ENCODE measurements at places on chromosomes 7 and 10.

- peak; percentile 85 for DNase-seq
Measured at GRCh38 chr7:55977831-55978230, 13.4 kb downstream of the NIPSNAP2 start.

DNA sequence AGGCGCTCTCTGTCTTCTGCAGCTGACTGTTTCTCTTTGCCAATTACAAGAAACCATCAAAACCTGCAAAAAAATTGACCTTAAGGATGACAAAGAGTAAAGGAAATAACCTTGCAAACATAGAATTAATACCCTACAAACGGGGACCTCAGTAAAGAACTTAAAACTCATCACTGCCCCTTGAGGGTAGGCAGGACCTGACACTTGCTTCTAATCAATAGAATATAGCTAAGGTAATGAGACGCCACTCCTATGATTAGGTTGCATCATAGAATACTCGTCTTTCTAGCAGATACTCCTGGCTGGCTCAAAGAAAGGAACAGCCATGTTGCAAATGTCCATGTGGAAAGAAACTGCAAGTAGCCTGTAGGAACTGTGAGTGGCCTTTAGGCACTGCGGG, 140.0 kb downstream of the XPNPEP1 start:
- DNase-seq: no peak

- no peak for DNase-seq
Measured at GRCh38 chr10:121990015-121990677, 1.2 kb downstream of the TACC2 start.

GRCh38 chr7:26183545-26184280, 16.8 kb downstream of the HNRNPA2B1 start:
- no peak for DNase-seq

- no peak for DNase-seq
Measured at GRCh38 chr7:33757050-33757449, 148.3 kb upstream of the BMPER start.

- DNase-seq: no peak
Measured at GRCh38 chr10:80416479-80417098, 8.2 kb downstream of the PRXL2A start.

- DNase-seq: no peak
Measured at GRCh38 chr10:62183857-62184795, 84.5 kb downstream of the RTKN2 start.

DNA sequence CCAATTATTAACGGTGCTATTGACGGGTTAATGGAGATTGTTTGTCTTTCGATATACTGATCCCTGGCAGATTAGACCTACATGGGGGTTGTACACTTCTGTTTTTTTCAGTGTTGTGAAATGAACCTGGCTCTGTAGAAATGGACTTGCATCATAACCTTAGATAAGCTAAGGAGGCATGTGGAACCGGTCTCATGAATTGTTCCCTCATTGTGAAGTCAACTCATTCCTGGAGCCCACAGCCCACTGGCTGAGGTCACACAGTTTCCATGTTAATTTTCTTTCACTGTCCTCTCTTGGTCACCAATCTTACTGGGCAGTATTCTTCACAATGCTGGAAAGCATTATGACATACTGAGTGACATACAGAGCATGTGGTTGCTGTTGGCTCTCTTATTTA, 202.8 kb downstream of the BMPER start:
- DNase-seq: no peak

- DNase-seq: no peak
Measured at GRCh38 chr7:70336536-70336935, 738.3 kb downstream of the AUTS2 start.

DNA sequence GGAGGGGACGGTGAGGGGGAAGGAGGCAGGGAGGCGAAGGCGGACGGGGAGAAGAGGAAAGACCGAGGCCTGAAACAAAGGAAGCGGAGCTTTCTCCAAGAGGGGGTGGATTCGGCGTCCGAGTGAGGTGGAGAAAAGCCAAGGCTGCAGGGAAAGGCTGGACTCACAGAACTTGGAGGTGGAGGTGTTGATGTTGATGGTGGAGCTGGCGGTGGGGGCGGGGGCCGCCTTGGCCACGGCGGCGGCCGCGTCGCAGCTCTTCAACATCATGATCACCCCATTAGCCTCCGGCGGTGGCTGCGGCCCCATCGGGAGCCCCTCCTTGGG, 578 bp downstream of the CACUL1 start:
- peak; percentile 8 for DNase-seq

GRCh38 chr7:151481650-151482505, 37.8 kb downstream of the RHEB start:
- no peak for DNase-seq

GRCh38 chr7:38020121-38020785, 99.8 kb downstream of the EPDR1 start:
- DNase-seq: no peak

DNA sequence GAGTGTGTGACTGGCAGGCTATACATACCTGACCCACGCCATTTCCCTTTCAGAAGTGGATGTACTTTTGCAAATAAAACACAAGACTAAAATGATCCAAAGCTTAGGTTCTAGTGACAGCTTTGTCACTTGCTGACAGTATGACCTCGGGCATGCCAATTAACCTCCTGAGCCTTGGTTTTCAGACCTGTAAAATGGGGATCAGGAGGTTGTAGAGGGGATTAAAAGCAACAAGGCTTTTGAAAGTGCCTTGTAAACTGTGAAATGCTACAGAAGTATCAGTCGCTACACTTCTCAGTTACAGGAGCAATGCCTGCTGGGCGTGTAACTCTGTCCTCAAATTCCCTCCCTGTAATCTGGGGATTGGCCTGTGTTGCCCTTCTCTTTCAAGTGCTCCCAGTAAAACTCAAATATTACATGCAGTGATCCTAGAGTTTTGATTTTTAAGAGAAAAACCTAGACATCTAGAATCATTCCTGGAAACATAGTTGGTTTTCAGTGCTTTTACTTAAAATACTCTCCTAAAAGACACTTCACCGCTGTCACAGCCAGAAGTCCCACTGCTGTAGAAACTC, 8.8 kb upstream of the GRB10 start:
- no peak for DNase-seq

- no peak for DNase-seq
Measured at GRCh38 chr7:68276725-68277124, 1280.1 kb downstream of the TYW1 start.

DNA sequence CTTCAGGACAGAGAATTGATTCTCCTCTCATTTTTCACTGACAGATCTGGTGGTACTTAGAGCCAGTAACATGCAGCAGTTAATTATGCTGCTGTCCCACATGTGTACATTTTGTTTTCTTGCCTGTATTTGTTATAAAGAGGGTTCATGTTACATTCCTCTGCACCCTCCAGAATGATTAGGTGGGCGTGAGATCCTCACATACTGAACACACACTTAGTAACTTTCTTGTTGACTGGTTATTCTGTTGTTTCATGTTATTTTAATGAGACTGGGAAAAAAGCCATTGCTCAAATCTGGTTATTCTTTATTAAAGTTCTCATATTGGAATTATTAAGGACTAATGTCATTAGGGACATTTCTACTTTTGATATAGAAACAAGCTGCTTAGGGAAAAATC, 409.1 kb downstream of the SDK1 start:
- no peak for DNase-seq

GRCh38 chr7:96674565-96674964, 35.1 kb downstream of the SEM1 start:
- DNase-seq: no peak

DNA sequence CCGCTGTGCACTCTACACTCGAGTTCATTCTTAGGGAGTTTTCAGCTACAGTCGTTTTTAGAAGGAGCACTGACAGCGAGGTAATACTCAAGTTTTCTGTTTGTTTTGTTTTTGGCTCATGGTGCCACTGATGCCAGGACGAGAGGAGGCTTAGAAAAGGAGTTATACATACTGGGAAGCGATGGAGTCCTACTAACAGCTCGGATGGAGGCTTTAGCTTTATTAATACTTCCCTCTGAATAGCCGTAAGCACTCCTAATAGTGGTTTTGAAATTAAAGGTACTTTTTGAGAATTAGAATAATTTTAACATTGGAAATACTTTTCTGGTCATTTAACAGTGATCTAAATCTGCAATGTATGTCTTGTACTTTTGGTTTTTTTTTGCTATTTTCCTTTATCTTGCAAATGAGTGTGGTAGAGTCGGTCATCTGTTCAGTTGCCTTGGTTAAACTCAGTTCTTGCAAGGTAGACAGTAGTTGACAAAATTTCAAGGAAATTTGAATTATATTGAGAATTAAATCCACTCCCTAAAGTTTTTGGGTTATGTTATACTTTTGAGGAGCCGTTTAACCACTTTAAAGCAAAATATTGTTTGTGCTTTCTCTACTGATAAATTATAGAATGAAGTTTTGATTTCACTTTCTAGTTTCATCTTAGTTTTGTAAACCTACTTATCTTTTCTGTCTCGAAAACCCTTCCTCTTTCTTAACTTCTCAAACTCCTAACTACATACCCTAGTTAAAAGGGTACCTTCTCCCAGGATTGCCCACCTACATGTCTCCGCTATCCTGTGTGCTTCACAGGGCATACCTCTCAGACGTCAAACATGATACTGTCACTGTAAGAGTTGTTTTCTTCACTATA, 1.5 kb downstream of the HBP1 start:
- DNase-seq: no peak

GRCh38 chr7:22582863-22583622, 83.1 kb upstream of the STEAP1B start:
- DNase-seq: no peak

DNA sequence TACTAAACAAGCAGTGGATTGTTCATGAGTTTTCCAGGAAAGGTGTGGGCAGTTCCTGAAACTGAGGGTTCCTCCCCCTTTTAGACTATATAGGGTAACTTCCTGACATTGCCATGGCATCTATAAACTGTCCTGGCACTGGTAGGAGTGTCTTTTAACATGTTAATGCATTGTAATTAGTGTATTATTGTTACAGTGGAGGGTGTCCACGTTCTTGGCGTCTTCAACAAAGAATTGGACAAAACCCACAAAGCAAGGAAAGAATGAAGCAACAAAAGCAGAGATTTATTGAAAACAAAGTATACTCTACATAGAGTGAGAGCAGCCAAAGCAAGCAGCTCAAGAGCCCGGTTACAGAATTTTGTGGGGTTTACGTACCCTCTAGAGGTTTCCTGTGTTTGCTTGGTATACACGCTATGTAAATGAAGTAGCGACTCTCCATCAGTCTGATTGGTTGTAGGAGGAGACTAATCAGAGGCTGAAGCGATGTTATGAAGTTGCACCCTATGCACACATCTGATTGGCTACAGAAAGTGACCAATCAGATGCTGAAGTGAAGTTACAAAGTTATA, 175.2 kb downstream of the NSUN6 start:
- no peak for DNase-seq

- no peak for DNase-seq
Measured at GRCh38 chr10:6023661-6024333, 38.4 kb downstream of the IL2RA start.

GRCh38 chr7:41695661-41696322, 7.1 kb downstream of the INHBA start:
- DNase-seq: no peak

DNA sequence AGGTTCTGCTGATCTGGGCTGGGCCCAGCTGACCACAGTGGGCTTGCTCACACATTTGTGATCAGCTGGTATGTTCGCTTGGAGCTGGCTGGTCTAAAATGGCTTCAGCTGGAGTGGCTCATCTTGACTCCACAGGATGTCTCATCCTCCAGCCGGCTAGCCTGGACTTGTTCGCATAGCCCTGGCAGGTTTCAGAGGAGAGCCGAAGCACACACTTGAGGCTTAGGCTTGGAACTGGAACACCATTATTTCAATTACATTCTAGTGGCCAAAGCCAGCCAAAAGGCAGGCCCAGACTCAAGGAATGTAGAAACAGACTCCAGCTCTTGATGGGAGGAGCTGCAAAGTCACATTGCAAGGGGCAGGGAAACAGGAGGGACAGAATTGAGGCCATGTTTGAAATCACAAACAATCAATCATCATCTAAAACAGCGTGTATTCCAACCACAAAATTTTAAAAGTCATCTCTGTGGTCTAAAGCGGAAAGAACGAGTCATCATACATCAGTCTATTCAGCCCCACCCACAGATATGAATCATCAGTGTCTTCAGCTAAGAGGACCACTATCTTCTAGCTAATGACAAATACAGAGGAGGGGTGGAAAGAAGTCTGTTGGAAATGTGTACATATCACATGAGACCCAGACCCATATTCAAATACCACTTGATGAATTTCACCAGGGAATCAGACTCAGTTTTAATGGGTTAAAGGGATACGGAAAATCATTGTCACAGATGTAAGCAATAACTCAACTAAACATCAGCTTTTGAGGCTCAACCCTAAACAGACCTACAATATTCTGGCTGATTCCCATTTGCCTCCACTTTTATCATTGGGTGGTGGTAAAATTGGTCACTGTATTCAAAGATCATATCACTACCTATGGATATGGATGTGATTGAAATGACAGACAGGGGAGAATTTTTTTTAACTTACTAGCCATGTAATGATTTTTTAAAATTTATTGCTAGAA, 139.0 kb upstream of the MKLN1 start:
- no peak for DNase-seq

DNA sequence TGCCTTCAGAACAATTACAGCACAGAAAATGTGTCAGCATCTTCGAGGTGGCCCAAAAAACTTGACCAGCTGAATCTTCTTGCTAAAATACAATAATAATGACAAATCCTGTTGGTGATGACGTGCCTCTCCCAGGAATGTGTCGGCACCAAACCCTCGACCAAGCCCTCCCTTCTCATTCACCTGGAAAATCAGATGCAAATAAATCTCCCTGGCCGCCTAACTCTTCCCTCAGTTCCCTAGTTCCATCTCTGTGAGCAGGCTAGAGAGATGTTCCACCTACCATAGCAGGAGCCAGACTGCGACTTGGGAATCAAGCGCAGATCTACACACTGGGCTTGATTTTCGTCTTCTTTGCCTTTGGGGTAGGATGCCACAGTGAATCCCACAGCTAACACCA, 4.1 kb downstream of the PRSS1 start:
- no peak for DNase-seq

- DNase-seq: no peak
Measured at GRCh38 chr7:11078247-11078834, 104.7 kb downstream of the PHF14 start.

DNA sequence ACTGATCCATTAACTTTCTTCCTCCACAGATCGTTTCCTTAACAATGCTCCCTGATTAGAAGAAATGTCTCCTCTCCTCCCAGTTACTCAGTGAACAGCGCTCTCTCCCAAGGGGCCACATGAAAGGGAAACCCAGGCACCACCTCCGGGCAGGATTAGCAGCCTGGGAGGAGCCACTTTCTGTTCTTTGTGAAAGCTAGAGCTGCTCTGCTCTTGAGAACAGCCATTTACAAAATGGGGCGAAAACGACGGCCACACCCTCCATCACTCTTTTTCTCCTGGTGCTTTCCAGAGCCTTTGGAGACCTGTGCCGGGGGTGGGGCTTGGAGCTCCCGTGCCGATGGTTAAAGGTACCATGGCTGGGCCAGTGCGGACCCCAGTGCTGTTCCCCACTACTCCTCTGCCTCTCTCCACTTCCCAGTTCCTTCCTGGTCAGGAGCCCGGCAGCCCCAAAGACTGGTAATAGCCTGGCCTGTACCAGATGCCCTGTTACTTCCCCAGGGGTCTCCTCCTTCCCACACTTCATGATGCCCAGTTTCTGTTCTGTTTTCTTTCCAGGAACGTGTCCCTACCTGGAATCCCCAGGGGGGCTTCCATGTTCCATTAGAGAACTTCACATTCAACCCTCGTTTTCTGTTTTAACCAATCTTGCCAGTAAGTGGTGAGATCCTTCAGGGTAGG, 402.9 kb upstream of the GALNT17 start:
- no peak for DNase-seq
